ENCODE measurements at places on chromosomes 1 and 21. TPM values are rescaled to one million over a fixed set of nuclear protein-coding genes. Genes with fewer than 3 reads are reported as not detected.

DNA sequence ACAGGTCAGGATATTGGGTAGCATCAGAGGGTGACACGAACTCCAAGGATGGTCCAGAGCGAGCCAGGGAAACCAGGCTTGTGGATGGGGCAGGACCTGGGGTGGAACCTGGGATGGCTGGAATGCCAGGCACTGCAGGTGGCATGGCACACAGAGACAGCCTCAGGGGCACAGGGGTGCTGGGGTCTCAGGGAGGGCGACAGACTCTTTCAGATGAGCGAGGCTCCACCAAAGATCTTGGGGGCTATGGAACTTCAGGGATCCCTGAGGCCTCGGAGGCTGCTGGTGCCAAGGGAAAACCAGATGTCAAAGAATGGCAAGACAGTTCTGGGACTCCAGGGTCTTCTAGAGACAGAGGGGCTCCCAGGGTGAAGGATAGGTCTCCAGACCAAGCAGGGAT, 21.4 kb downstream of the IGFN1 start:
- H3K4me1 ChIP-seq, result no peaks in the 10 kb centered on the region
- no peak overlapping the region for H3K27ac ChIP-seq
- no peaks in the 10 kb centered on the region for H3K36me3 ChIP-seq
- H3K27me3 ChIP-seq, result peaks cover 10% of the 10 kb centered on the region
- no peak for DNase-seq

- H3K27me3 ChIP-seq, result peaks cover 4% of the 10 kb centered on the region
- no peak overlapping the region for H3K4me3 ChIP-seq
- no peak for DNase-seq
- H3K36me3 ChIP-seq, result no peaks in the 10 kb centered on the region
These were observed 958 bp downstream of the DDR2 start for GRCh38 chr1:162633081-162633762.

Gene S100A2
- 0.50 TPM for total RNA-seq

DNA sequence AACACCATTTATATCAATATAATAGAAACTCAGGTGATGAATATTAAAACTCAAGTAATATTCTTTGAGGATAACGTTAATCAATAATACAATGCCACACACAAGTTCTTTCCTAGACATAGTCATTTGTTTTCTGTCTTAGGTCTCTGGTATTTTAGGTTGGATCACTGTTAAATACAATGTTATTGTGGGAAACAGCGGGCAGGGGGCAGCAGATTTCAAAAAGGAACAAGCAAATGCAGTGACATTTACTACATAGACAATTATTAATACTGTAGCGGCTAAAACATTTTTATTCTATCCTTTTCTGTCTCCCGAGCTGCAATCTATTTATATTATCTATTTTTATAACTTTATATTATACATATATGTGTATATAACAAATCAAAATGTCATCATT, 186.4 kb upstream of the ZNHIT6 start:
- H3K4me1 ChIP-seq, result no peaks in the 10 kb centered on the region
- no peaks in the 10 kb centered on the region for H3K36me3 ChIP-seq
- H3K27ac ChIP-seq, result no peak overlapping the region
- peak; percentile 9 for DNase-seq
- H3K27me3 ChIP-seq, result no peaks in the 10 kb centered on the region

Gene EEIG2
- total RNA-seq, result 14.5 TPM

Gene NCF2
- total RNA-seq, result 15.3 TPM

Gene ZSWIM5
- total RNA-seq, result 0.62 TPM

Gene LAMC1
- not detected for total RNA-seq

DNA sequence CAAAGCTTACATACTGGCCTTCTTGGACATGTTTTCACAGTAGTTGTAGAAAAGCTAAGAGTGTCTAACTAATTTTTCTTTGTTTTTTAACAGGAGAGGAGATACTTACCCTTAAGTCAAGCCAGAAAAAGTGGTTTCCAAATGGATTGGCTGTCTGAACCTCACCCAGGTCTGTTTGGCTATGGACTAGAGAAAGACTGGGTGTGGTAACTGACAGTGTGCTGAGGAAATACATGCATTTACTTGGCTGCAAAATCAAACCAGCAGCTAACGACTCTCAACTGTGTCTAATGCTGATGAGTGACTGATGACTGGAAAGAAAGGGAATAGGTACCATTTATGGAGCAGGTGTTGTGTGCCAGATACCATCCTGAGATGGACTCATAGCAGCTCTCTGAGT, 91.1 kb downstream of the MTR start:
- H3K27ac ChIP-seq, result no peak overlapping the region
- no peak overlapping the region for H3K4me3 ChIP-seq
- peaks cover 19% of the 10 kb centered on the region for H3K36me3 ChIP-seq
- H3K27me3 ChIP-seq, result no peaks in the 10 kb centered on the region

DNA sequence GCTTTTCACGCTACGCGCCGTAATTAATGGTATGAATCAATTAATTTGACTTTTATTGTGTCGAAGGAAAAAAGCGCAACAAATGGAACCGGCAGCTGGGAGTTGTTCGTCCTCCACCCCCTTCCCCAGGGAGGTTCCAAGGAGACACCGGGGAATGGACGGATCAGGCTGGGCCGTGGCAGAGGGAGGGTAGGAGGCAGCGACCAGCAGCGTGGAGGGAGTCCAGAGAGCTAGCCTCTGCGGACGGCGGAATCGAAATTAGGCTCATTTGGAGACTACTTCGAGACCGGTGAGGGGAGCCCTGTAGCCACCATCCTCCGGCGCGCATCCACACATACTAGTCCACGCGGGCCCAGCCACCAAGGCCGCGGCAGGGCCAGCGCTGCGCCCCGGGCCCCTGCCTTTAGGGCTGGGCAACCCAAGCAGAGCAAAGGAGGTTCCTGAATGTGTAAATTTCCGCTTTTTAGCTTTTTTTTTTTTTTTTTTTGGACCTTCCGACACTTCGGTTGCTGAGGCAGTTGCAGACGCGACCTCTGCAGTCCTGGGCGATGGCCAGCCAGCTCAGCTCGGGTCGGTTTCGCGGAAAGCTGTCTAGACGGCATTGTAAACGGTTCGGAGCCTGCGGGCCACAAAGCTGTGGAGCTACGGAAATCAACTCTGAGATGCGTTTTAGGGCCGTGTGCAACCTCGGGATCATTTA, 2.2 kb upstream of the FOXD3 start:
- H3K27me3 ChIP-seq, result peaks cover 67% of the 10 kb centered on the region
- H3K4me3 ChIP-seq, result peak overlapping the region; percentile 51
- DNase-seq, result no peak
- peak overlapping the region; percentile 68 for H3K27ac ChIP-seq

Gene BEND5
- 2.5 TPM for total RNA-seq

Gene TBX19
- total RNA-seq, result 3.1 TPM

DNA sequence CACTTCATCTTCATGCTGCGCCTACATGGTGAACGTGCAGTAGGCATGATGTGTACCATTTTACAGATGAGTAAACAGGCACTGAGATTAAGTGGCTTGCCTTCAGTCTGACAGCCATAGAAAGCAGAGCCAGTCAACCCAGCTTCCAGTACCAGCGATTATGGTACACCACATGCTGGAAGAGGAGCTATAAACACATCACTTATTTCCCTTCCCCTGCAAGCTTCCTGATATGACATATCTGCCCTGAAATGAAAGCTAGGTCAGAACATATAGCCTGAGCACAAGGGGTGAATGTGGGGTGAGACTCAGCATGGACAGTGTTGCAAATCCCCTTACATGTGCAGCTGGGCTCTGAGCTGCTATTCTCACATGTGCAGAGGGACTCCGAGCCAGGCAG, 33.8 kb upstream of the IL20 start:
- H3K4me1 ChIP-seq, result peaks cover 60% of the 10 kb centered on the region
- no peaks in the 10 kb centered on the region for H3K36me3 ChIP-seq
- no peak for DNase-seq
- peaks cover 14% of the 10 kb centered on the region for H3K27me3 ChIP-seq
- no peak overlapping the region for H3K27ac ChIP-seq
- H3K4me3 ChIP-seq, result no peak overlapping the region

Gene TAS1R2
- total RNA-seq, result not detected
